A673 (cell line): ENCODE measurements at places on chromosomes 2 and 18. TPM values are rescaled to one million over a fixed set of nuclear protein-coding genes. Genes with fewer than 3 reads are reported as not detected.
A peak's percentile ranks its signal among the peaks of the same experiment; 100 is the strongest.

DNA sequence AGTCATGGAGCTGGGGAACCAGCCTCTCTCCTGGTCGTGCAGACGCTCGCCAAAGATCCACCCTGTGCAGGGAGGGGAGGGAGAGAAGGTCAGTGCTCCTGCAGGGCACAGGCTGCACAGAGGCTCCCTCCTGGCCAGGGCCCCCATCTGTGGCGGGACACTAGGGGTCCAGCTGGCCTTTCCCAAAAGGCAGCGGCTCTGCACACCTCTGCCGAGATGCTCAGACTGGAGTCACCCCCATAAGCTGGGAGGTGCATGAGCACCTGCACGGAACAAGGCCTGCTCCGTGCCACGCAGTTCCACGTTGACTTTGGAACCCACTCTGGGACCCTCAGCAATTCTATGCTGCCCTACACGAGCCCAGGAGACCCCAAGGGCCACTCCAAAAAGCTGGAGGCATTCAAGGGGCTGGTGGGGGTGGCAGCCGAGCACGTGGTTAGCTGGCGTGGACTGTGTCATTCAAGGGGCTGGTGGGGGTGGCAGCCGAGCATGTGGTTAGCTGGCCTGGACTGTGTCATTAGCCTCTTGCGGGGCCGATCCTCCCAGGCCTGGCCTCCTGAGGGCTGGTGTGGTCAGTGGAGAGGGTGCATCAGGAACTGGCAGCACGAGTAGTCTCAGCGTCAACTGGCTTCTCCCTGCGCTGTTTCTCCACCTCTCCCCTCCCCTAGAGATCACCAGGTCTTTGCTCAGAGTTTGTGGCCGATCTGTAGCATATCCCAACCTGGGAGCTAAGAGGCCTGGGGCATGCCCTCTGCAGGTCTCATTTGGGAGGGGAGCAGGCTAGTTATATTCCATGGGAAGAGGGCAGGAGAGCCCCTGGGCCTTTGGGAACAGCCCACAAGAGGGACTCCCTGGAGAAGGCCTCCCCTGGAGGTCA is 9.8 kb downstream of the SNORC start:
- H3K27ac ChIP-seq = no peak overlapping the region
- H3K36me3 ChIP-seq = no peaks in the 10 kb centered on the region
- no peaks in the 10 kb centered on the region for H3K4me1 ChIP-seq
- DNase-seq = no peak
- no peak overlapping the region for H3K4me3 ChIP-seq

TUBB6 gene
- 182 and 197 TPM in 2 replicates for total RNA-seq

GRCh38 chr2:9918275-9918674 is 33.2 kb upstream of the GRHL1 start:
- no peak overlapping the region for H3K4me3 ChIP-seq
- peaks cover 41% of the 10 kb centered on the region for H3K36me3 ChIP-seq
- H3K27me3 ChIP-seq = no peaks in the 10 kb centered on the region
- DNase-seq = no peak
- H3K27ac ChIP-seq = no peak overlapping the region
- H3K4me1 ChIP-seq = no peaks in the 10 kb centered on the region

DNA sequence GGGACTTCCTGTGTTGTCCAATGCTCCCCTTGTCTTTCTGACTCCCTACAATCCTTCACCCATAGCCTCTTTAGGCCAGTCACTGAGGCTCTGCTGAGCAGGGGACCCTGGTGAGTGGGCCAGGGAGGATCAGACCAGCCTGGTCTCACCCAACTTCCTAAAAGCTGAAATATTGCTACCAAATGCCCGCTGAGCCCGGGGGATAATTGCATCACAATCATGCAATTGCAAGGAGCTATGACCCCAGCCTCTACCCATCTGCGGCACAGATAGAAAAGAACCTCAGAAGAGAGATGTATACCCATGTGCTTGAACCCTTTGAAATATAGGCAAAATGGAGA is 3.7 kb upstream of the SP100 start:
- H3K27ac ChIP-seq = no peak overlapping the region
- H3K4me3 ChIP-seq = peak overlapping the region; percentile 53
- H3K27me3 ChIP-seq = peaks cover 16% of the 10 kb centered on the region
- DNase-seq = no peak

- DNase-seq = no peak
- peaks cover 3% of the 10 kb centered on the region for H3K27me3 ChIP-seq
- H3K4me1 ChIP-seq = no peaks in the 10 kb centered on the region
- H3K27ac ChIP-seq = no peak overlapping the region
- no peaks in the 10 kb centered on the region for H3K36me3 ChIP-seq
- no peak overlapping the region for H3K4me3 ChIP-seq
Observed at GRCh38 chr2:231050018-231050901, 6.4 kb upstream of the PSMD1 start.

GRCh38 chr18:24118750-24119577 is 19.9 kb upstream of the CABYR start:
- H3K27ac ChIP-seq = no peak overlapping the region
- H3K4me1 ChIP-seq = peaks cover 3% of the 10 kb centered on the region
- H3K4me3 ChIP-seq = no peak overlapping the region
- no peaks in the 10 kb centered on the region for H3K36me3 ChIP-seq
- no peaks in the 10 kb centered on the region for H3K27me3 ChIP-seq

- H3K27ac ChIP-seq = no peak overlapping the region
- H3K36me3 ChIP-seq = no peaks in the 10 kb centered on the region
- peaks cover 8% of the 10 kb centered on the region for H3K4me1 ChIP-seq
- H3K27me3 ChIP-seq = no peaks in the 10 kb centered on the region
- no peak for DNase-seq
- no peak overlapping the region for H3K4me3 ChIP-seq
Observed at GRCh38 chr18:23876921-23877320, 137.6 kb upstream of the TTC39C start.

AFG3L2 gene
- total RNA-seq = 63.7 and 72.7 TPM in 2 replicates

GRCh38 chr18:32389858-32390257 is 80.8 kb downstream of the GAREM1 start:
- no peak overlapping the region for H3K27ac ChIP-seq
- H3K27me3 ChIP-seq = no peaks in the 10 kb centered on the region
- no peak for DNase-seq
- no peaks in the 10 kb centered on the region for H3K36me3 ChIP-seq

RPRM gene
- total RNA-seq = not detected in 2 replicates

DNA sequence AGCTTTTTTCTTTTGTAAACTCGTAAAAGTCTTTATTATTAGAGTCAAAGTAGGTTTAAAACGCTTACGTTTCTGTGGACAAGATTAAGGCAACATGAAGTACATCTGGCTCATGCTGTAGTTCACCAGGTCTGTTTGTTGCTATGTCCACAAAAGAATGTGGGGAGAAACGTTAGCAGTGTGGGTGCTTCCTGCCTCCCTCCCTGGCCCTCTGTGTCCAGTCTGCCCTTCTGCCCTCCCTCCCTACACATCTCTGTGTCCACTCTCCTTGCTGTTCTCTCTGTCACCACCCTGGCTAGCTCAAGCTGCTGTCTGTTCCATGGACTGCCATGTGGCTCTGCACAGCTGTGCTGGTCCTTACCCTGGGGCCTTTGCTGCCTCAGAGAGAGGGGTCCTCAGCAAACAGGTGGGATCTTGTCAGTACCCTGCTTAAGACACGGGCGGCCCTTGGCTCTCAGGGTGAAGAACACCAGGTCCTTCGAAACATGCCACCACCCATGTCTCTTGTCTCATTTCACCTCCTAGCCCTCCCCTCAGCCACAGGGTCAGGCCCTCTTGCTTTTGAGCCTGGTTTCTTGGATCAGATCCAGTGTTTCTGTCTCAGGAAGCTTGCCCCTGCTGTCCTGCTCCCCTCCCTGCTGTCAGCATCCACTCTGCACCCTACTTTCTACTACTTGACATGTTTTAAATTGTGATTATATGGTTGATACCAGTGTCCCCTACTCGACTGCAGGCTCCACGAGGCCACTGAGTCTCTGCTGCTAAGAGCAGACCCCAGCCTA is 79.2 kb downstream of the LIMS1 start:
- no peaks in the 10 kb centered on the region for H3K36me3 ChIP-seq
- H3K27me3 ChIP-seq = no peaks in the 10 kb centered on the region
- H3K27ac ChIP-seq = no peak overlapping the region
- H3K4me3 ChIP-seq = no peak overlapping the region
- no peak for DNase-seq
